MM.1S (cell line): ENCODE measurements at places on chromosomes 16 and 17.

GRCh38 chr16:25854141-25854540 lies 162.4 kb downstream of the HS3ST4 start:
- DNase-seq, result no peak

DNA sequence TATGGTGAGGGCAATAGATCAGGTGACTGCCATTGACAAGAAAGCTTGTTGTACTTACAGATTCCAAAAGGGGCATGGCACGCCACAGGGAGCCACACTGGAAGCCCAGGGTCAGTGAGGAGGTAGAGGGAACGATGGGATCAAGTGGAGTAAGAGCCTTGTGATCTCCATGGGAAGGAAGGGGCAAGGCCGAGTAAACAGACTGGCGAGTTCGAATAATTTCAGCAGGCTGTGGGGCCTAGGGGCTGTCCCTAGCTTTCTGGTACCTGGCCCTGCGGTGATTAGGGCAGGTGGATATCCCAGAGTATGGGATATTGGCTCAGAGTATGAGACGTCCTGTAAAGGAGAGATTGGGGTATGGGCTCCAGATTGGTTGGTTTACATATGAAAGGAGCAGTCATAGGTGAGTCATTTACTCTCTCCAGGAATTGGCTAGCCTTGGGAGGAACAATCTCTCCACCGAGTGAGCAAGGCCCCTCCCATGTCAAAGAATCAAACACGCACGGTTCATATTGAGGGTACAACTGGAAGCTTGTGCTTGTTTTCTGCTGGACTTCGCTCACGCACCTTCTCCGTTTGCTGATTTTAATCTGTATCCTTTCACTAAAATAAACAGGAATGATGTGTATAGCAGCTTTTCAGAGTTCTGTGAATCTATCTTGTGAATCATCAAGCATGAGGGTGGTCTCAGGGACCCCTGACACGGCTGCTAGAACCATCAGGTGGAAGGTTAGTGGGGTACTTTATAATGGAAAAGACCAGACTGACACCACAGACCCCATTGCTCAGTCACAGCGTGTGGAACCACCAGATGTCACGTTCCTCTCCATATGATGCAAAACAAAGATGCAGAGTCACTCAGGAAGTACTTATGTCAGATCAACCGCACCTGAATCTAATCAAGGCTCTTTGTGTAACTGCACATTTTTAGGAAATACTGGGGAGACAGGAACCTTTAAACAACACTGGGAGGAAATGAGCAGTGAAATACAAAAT lies 27.9 kb downstream of the GABARAPL2 start:
- DNase-seq, result no peak

GRCh38 chr16:68860978-68861892 lies 17.9 kb downstream of the TANGO6 start:
- DNase-seq, result no peak

DNA sequence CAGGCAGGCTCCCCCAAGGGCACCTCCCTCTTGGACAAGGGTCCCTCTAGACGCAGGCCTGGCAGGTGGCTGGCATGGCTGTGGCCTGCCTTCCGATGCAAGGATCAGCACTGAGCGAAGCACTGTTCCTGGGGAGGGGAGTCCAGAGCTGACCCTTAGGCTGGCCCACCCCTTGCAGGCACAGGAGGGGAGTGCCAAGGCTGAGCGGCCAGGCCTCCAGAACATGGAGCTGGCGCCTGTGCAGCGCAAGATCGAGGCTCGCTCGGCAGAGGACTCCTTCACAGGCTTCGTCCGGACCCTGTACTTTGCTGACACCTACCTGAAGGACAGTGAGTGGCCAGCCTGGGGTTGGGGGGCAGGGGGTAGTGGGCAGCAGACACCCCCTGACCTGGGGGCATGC lies 16.8 kb upstream of the MYO15B start:
- no peak for DNase-seq
